Kidney epithelial cell (primary cell): ENCODE measurements at places on chromosomes 2 and 18.

DNA sequence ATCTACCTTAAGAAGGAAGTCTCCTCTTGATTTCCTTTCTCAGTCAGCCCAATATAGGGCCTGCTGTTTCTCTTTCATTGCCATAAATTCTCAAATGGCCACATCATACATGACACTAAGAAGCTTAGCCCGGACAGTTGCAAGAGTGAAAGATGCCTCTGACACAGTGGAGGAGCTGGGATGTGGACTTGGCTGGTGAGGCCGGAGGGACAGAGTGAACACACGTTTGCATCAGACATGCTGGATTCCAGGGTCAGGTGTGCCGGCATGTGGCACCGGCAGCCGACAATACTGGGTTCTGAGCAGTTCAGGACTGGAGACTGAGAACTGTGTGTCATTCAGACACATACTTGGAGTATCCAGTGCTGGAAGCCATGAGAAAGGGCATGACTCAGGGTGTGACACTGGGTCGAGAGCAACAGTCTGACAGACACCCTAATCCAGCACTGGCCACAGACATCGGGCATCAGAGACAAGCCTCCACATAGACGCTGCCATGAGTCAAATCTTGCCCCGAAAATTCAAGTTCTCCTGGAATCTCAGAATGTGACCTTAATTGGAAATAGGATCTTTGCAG is 31.4 kb downstream of the TIMM21 start:
- DNase-seq: no peak

- no peak for DNase-seq
These were observed 53.1 kb downstream of the CWC22 start for GRCh38 chr2:179954026-179954425.

GRCh38 chr2:106336737-106337136 is 131.5 kb downstream of the RGPD3 start:
- no peak for DNase-seq

DNA sequence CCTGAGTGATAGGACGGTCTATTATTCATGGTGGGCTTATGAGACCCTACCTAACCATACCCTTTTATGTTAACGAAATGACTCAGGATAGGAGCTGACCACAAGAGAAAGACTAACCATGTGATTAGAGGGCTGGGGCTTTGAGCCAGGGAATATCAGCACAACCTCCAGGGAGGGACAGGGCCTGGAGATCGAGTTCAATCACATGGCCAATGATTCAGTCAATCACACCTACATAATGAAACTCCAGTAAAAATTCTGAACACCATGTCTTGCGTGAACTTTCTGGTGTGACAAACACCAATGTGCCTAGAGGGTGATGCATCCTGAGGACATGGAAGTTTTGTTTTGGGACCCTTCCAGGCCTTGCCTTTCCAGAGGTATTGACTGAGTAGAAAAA is 2.2 kb upstream of the TEX51 start:
- DNase-seq: no peak

DNA sequence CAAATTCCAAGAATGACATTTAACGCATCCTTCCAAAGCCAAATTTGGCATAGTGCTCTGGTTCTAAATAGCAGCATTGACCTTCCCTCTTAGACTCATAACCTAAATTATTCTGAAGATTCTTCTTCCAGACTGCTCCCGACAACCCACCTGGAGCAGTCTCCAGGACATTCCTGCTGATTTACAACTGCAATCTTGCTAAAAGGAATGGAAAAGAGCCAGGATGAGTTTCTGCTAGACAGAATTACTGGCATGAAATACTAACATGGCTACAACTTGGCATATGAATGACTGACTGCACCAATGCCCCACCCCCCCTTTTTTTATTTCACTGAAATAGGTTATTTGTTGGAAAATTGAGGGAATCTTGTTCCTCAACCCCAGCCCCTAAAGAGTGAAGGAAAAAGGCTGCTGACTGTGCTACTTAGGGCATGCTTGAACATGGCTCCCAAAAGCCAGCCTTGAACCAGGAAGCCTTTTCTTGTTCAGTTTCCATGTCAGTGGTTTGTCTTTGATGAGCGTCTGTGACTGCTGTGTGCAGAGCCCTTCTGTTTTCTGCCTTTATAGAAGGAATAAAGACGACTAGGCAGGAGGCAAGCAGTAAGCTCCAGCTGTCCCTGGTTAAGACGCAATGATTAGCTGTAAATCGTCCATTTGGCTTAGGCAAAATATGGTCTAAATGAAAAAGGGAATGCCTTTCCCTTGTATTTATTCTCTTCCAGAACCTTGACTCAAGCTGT is 47.4 kb upstream of the ITGB6 start:
- no peak for DNase-seq

- no peak for DNase-seq
These were observed 104.7 kb downstream of the ALK start for GRCh38 chr2:29816651-29817050.

- no peak for DNase-seq
These were observed 30.6 kb upstream of the CREB1 start for GRCh38 chr2:207499114-207499513.

- DNase-seq: no peak
These were observed 37.4 kb upstream of the ALPP start for GRCh38 chr2:232341061-232341738.

- DNase-seq: no peak
These were observed 757.6 kb downstream of the NR4A2 start for GRCh38 chr2:155574941-155575340.

GRCh38 chr2:190582736-190583506 is 48.4 kb upstream of the NEMP2 start:
- no peak for DNase-seq

GRCh38 chr2:138030459-138030858 is 66.2 kb downstream of the HNMT start:
- DNase-seq: peak; percentile 48

- no peak for DNase-seq
These were observed 299.1 kb upstream of the SPRED2 start for GRCh38 chr2:65731476-65731875.

- no peak for DNase-seq
These were observed 32.2 kb downstream of the ZNF532 start for GRCh38 chr18:58896734-58897508.

DNA sequence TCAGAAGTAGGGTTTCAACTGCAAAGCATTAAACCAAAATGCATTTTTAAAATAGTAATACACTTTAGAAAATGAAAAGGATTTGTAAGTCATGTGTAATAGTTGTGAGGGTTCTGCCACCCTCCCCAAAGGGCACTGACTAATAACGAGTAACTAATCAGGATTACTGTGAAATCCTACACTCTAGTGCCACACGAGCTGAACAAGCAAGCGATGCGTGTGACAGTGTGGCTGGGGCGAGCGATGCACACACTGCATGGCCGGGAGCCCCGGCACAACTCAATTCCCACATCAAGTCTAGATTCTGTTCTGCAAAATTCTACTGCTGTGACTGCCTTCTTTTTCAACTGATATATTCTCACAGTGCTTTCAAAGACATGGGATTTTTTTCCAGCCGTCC is 156.4 kb downstream of the SEPTIN10 start:
- no peak for DNase-seq

- DNase-seq: no peak
These were observed 163.1 kb downstream of the STK39 start for GRCh38 chr2:168084288-168084687.

- DNase-seq: no peak
These were observed 16.1 kb downstream of the COLEC11 start for GRCh38 chr2:3610881-3611505.

DNA sequence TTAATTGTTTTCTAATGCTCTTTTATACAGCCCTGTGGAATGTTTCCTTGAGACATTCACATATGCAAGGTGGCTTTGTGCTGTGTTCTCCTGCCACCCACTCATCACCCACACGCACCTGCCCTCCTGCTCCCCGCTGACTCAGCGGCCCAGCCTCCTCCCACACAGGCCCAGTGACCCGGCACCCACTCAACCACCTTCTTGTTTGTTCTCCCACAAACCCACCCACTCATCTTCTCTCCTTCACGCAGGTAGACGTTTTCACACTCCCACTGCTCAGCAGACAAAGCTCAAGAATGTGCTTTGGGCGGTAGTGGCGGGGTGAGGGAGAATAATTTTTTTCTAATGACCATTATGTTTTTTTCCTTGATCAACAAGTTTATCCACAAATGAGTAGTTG is 28.6 kb upstream of the NEMP2 start:
- peak; percentile 45 for DNase-seq

- DNase-seq: no peak
These were observed 37.6 kb downstream of the PTPN18 start for GRCh38 chr2:130393318-130393910.

GRCh38 chr18:21903709-21904108 is 163.1 kb downstream of the MIB1 start:
- no peak for DNase-seq

DNA sequence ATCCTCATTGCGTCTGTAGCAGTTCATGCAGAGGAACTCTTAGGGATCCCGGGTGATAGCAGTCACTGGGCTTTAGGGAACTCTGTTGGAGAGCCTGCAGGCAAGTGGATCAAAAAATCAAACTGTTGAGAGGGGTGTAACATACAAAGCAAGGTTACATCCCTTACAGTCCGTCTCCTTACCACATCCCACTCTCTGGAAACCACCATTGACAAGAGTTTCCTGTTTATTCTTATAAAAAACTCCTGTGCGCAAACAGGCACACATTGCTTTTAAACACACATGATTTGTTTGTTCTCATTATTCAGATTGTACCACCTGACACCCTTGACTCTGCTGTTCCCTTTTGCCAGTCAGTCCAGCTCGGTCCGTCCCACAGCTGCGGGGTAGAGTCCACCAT is 137.7 kb downstream of the LTBP1 start:
- no peak for DNase-seq

DNA sequence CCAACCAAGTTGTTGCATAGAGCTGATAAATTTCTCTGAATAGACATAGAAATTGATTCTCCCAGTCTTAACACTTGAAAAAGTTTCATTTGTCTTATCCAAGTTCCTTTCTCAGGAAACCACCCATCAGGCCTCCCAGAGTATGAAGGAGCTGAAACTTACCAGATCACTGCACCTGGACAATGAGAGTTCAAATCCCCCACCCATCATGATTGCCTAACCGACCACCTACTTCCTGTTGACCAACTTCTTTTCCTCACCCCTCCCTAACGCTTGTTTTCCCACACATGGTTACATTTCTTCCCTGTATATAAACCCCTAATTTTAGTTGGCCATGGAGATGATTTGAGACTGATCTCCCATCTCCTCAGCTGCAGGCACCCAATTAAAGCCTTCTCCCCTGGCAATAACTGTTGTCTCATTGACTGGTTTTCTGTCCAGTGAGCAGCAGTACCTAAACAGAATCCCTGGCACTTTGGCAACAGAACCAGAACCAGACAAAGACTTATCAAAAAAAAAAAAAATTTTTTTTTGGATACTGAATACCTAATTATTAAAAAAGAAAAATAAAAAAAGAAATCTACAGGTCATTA is 103.0 kb downstream of the SPIRE1 start:
- DNase-seq: no peak

- no peak for DNase-seq
These were observed 9.5 kb downstream of the DGKD start for GRCh38 chr2:233363744-233364235.

- no peak for DNase-seq
These were observed 23.6 kb upstream of the NMS start for GRCh38 chr2:100446696-100447095.

DNA sequence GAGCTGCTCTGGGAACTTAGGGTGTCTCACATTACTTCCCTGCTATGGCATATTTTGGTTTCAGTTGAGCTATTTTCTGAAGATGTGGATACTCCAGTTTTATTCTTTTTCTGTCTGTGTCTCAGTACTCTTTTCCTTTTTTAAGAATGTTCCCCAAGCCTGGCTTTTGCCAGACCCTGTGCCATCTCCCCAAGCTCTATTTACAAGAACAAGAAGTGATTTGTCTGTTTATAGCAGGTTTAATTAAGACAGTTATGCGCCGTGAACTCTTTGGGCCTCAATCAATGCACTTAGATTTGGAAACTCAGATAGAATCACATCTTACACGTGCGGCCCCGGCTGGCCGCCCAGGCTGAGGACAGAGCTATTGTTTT is 8.9 kb upstream of the SATB2 start:
- no peak for DNase-seq

- DNase-seq: no peak
These were observed 25.4 kb downstream of the SLC40A1 start for GRCh38 chr2:189555232-189555631.

DNA sequence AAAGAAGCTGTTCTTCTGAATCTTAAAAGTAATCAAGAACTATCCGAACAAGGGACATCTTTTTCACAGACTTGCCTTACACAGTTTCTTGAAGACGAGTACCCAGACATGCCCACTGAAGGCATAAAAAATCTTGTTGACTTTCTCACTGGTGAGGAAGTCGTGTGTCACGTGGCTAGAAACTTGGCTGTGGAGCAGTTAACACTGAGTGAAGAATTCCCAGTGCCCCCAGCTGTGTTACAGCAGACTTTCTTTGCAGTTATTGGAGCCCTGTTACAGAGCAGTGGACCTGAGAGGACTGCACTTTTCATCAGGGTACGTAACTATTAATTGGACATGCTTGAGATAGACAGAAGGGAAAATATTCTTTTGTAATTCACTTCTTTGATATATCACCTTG is 2.4 kb downstream of the MRPL44 start:
- no peak for DNase-seq

DNA sequence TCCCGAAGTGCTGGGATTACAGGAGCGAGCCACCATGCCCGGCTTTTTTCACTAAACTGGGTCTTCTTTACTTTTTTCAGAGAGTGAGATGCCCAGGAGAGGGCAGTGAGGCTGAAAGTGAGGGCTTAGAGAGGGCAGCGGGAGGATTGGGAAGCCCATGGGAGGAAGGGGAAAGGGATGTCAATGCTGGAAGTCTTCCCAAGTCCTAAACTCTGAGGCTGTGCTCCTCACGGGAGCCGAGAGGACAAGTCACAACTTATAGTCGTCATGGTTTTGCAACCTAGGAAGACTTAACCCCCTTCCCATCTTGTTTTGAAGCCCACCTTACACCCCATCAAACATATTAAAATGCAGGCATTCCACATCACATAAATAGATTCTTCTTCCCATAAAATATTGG is 15.1 kb upstream of the MEP1B start:
- DNase-seq: no peak

DNA sequence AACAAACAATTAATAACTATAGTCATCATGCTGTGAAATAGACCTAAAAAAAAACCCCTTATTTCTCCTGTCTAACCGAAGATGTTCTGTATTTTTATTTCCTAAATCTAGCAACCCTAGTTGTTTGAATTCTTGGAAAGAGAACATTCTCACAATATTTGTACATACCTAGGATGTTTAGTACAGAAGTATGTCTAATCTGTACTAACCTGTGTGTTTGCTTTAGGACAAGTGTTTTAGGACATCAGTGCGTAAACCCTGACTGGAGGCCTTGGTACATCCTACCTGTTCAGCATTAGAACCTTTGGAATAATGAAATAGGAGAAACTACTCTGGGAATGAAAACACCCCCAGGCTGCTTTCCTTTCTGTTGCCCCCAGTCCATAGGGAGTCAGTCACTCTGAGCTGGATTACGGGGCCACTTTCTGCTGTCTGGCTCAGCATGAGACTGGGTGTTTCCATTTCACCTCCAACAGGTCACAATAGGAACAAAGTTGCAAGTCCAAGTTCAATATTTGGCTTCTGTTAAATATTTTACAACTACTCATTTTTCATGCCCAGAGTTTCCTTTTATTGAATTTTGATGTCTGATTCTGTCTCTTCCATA is 114.7 kb downstream of the MTX2 start:
- DNase-seq: no peak
